Nephron progenitor cell (in vitro differentiated cells): ENCODE measurements at places on chromosomes 7 and 10.

DNA sequence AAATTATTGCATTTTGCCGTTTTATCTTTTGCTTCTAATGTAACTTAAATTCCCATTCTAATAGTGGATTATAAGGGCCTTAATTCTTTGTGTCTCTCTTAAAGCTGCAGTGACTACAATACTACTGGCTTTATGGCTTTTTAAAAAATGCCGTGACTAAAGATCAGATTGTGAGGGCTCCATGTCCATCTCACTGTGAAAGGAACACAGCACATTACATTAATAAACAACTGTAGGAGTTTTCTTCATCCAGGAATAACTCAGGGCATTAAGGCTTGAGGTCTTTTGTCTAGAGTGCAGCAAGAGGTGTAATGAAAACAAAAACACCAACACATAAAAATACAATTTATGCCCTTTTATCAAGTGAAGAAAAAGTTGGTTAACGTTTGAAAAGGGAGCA, 205.3 kb downstream of the SKAP2 start:
- no peak for DNase-seq

GRCh38 chr7:16846601-16847165, 35.1 kb downstream of the AGR3 start:
- DNase-seq: no peak

DNA sequence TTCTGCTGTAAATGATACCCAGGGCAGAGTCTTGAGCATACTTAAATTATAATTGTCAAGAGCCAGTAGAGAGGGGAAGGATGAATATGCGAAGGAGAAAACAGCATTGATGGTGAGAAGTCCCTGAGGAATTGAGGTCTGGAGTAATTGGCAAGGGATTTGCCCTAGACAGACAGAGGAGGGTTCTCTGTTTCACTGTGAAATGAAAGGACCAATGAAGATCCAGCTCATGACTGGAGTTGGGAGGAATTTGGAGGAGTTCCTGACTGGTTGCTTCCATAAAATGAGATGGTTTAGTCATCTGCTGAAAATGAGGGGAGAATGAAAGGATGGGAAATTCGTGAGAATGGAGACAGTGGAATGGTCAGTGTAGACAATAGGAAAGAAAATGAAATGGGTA, 6.8 kb downstream of the PRPF18 start:
- no peak for DNase-seq

DNA sequence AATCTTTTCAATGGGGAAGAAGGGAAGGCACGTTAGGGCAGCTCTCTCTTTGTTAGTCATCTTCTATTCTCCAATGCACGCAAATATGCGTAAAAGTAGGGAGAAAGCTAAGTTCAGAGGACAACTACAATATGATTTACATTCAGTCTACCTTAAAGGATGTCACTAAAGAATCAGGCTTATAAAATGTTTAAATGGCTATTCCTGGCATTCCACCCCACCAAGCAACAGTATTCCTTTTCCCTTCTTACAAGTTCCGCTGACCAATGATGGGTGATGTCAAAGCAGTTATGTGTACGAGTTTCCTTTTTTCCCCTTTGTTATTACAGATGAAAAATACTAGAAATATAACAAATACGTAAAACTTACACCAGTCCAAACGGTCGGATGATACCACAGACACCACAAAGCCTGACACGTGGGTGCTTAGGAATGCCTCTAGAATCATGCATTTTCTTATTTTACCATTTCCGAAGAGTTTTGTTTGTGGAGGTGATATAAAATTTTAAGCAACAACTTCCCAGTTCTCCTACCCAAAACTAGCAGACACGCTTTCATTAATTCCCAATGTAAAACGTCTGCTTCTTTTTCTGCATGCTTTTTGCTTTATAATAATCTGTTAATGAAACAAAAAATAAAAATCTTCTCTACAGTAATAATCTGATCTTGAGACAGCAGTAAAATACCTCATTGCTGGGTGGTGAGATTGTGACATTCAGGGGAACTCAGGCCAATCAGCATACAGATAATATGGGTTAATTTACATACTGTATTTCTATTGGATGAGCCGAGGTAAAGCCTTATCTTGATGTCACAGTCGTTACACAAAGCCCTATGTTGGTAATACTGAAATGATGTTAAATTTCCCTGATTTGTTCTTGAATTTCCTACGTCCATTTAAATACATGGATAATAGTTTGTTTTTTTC, 708 bp upstream of the GPR85 start:
- no peak for DNase-seq

DNA sequence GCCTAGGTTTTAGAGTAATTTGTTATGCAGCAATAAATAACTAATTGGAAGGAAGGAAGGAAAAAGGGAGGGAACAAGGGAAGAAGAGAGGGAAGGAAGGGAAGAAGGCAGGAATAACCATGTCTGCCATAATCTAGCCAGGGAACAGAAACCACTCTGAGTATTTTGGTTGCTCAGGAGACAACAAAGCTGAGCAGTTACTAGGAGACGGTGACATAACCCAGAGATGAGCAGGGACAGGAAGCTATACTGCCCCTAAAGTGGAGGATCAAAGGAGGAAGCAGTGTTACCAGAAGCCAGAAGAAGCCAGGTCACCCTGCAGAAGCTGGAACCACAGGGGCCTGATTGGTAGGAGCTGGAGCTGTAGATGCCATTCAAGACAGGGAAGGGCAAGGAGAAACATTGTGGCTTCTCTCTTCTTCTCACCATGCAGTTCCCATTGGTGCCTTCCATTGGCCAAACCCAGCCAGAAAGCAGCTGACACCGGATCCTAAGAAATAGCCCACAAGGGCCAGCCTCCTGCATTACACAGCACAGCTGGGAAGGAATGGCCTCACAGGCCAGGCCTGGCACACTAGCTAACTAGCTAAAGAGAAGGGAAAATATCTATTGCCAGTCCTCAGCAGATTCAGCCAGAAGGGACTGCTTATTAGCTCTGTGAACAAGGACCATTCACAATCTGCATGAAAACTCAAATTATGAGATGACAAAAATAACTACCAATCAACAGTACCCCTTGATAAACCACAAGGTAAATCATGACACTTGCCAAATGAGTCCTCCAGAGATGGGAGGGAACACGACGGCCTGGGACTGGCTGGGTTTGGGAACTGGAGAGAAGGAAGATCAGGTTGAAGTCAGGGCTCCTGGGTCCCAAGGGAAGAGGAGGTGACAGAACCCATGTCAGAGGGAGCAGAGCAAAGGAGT, 184.5 kb upstream of the NFE2L3 start:
- DNase-seq: no peak

DNA sequence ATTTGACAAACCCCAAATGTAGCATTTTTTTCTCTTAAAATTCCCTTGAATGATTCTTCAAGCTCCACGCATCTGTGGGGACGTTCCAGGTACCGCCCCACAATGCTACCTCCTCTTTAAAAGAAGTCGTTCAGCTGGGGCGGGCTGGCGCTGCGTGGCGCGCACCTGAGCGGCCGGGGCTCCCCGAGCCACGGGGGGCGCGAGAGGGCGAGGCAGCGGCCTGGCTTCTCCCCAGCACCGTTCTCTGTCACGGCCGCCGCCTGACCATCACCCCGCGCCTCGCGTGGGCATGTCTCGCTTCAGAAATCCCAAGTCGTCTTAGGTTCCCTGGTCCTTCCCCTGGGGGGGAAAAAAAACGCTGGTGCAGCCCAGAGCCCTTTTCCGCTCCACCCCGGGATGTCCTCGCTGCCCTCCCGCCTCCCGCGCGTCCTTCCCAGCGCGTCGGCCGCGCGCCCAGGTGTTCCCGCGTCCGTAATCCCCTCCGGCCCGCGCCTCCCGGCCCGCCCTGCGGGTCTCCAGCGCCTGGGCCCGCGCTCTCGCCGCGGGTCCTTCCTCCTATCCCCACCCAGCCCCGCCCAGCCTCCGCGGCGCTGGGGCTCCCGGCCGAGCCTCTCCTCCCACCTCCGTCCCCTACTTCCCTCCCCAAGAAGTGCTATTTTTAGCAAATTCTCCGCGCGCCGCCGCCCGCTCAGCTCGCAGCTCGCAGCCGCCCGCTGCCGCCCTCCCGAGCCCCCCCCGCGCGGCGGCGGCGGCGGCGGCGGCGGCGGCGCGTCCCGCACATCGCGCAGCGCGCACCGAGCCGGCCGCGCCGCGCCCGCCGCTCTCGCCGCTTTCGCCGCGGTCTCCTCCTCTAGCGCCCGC, 58.7 kb upstream of the PRPS1L1 start:
- DNase-seq: peak; percentile 56

- DNase-seq: no peak
Measured at GRCh38 chr10:121694327-121694965, 96.2 kb upstream of the FGFR2 start.

DNA sequence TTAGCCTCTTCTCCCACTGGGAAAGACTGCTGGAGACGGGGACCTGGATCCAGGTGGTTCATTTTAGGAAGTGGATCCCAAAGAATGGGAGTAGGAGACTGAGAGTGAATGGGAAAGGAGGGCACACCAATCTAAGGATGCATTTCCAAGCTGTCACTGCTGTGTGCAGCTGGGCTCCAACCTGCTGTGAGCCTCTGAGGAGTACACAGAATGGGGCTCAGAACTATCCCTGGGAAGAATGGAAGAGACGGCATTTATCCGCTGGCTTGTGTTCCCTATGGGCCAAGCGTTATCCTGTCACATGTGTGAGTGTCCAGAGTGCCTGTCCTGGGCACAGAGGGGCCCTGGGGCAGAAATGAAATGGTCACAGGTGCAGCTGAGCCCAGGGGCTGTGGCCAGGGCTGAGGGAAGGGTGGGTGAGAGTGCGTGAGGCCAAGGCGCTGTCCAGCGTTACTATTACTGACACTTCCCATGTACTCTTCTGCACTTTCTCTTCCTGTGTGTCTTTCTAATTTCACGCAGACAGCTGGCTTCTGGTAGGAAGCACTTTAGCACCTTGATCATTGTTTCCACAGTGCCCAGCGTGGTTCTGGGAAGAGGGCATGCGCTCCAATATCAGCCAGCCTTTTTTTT, 35.4 kb upstream of the PODXL start:
- DNase-seq: no peak

- DNase-seq: no peak
Measured at GRCh38 chr7:21371360-21371759, 56.5 kb upstream of the SP4 start.

DNA sequence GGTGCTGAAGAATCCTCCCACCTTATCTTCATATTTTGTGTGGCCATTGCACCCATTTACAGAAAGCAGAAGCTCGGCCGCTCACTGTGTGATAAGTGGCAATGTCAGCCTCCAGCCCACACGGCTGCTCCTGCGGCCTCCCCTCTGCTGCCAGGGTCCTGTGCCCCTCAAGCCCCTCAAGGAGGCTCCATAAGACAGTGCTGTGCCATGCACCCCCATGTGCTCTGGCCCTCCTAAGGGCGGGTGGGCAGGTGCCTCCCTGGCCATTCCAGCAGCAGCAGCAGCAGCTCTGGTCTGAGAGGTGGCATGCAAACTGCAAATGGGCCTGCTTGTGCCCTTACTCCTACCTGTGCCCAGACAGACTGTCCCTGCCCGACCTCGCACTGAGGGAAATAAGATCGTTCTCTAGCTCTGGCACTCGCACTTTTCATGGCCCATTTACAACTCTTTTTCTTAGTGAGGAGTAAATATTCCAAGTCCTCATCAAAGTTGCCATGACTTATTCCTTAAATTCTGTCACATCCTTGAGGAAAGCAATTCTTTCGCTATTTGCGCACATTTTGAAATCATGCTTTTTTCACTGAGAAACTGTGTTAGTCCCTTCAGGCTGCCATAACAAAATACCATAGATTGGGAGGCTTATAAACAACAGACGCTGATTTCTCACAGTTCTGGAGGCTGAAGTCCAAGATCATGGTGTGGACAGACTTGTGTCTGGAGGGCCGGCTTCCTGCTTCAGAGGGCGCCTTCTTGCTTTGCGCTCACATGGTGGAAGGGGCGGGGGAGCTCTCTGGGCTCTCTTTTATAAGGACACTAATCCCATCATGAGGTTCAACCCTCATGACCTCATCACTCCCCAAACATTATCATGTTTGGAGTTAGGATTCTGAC, 187.8 kb downstream of the COBL start:
- DNase-seq: no peak

GRCh38 chr7:28038175-28038797, 142.3 kb downstream of the JAZF1 start:
- no peak for DNase-seq

DNA sequence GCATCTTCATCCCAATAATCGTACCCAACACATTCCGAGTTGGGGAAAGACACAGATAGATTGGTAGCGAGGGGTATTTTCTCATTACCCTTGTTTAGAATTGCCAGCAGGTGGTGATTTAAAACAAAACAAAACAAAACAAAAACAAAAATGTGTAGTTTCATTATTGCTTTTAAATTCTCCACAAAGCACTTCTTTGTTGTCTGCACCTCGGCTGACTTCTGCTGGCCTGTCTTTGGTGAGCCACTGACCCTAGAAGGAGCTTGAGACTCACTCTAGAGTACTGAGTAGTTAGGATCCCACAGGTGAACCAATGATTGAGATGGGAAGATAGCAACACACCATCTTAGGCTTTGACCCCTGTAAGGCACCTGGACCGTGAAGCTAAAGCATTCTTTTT, 105.4 kb upstream of the BET1 start:
- DNase-seq: no peak

GRCh38 chr10:70774810-70775678, 10.1 kb downstream of the TBATA start:
- DNase-seq: no peak

DNA sequence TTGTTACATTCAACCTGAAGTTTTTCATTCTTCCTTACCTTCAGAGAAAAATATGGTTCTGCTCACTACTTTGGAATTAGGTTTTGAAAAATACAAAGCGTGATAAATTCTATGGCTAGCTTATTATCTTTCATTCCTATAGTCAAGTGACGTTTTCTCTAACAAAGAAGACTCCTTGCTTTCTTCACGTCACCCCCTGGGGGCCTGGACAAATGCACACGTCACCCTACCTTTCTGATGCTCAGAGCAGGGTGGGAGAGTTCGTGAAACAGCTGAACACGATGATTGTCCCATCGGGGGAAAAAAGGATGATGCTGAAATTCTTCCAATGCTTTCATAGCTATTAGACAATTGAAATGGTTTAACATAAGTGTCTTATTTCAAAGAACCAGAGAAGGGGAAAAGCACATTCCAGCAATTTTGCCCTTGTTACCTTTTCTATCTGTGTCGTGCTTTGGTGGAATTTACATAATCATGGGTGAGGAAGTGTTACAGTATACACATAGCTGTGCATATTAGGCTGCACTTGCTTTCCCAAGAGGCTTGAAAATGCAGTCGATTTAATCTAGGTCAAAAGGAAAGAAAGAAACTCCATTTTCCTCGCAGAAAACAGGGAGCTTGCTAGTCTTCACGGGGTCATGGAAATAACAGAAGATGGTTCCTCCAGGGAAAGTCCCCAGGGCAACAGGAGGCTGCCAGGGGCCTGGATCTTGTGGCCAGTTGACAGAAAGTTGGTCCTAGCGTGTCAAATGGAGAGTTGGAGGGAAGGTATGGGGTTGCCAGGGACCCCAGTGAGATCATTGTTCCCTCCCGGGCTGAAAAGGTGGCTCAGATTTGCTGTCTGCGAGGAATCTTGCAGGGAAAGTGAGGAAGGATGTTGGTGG, 189.2 kb downstream of the CELF2 start:
- no peak for DNase-seq

GRCh38 chr7:26657206-26657641, 207.2 kb downstream of the SKAP2 start:
- DNase-seq: no peak

GRCh38 chr10:558364-558763, 131.1 kb downstream of the DIP2C start:
- DNase-seq: no peak

- no peak for DNase-seq
Measured at GRCh38 chr10:1553951-1554350, 183.4 kb downstream of the ADARB2 start.

GRCh38 chr10:3420527-3421469, 248.2 kb upstream of the PITRM1 start:
- DNase-seq: no peak

GRCh38 chr7:103499976-103500375, 54.0 kb upstream of the SLC26A5 start:
- DNase-seq: no peak

GRCh38 chr7:120775755-120776154, 82.2 kb downstream of the TSPAN12 start:
- no peak for DNase-seq
